Muscle of arm (tissue), 14 donors: ENCODE measurements at places on chromosomes 5 and 9. TPM values are rescaled to one million over a fixed set of nuclear protein-coding genes. Genes with fewer than 3 reads are reported as not detected.

Gene FAM151B
- 7.2 TPM for polyA plus RNA-seq

Gene SRA1
- 20.8 TPM for polyA plus RNA-seq

Gene ANKRD20A1
- polyA plus RNA-seq = 0.26 TPM

Gene CSF2
- not detected for polyA plus RNA-seq

Gene DPYSL3
- polyA plus RNA-seq = 99.8 TPM

Gene EEIG1
- 12.7 TPM for polyA plus RNA-seq

Gene GABBR2
- polyA plus RNA-seq = 1.4 TPM

Gene FCN2
- polyA plus RNA-seq = not detected

Gene C9orf153
- not detected for polyA plus RNA-seq

Gene TEX48
- polyA plus RNA-seq = not detected

Gene PCYOX1L
- polyA plus RNA-seq = 14.1 TPM

Gene FBXO38
- 23.8 TPM for polyA plus RNA-seq

Gene SH3GL2
- 0.13 TPM for polyA plus RNA-seq

Gene TTLL11
- polyA plus RNA-seq = 22.0 TPM

Gene CARTPT
- not detected for polyA plus RNA-seq

Gene NR6A1
- polyA plus RNA-seq = 0.64 TPM
